ENCODE measurements at places on chromosomes 13 and 19.

- DNase-seq = no peak
These were observed 1.0 kb downstream of the KLF1 start for GRCh38 chr19:12885749-12886650.

- DNase-seq = no peak
These were observed 17.1 kb downstream of the UCHL3 start for GRCh38 chr13:75566658-75567057.

DNA sequence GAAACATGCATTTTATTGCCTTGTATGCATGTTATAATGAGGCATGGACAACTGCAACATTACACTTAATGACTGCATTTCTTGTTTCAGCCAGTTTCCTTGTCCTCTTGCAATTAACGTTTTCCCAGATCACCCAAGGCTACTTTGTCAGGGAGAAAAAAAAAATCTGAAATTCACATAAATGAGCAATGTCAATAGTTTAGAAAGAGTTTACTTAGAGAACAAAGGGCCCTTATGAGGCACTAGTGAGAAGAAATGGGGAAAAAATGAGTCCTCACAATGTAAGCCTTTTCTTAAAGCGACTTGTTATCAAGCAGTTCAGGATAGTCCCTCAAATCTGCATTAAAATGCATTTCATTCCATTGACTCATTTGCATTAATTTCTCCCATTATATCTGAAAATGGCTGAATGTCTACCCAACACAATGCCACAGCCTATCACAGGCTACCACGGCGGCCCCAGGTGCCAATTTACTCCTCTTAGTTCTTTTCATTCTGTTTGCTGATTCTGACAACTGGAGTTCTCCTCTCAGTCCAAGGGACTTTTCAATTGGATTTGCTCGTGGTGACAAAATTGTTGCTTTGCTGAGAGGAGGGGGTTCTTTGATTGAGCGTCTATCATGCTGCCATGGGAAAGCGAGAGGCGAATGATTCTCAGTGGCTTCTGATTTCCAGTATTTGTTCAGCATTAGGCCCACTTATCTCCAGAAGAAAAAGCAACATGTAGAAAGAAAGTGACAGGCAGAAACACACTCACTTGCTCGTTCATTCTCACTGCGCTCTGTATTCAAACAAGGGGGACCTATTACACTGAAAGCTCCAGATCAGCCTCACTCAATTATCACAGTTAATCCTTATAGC lies 107.1 kb downstream of the DACH1 start:
- DNase-seq = peak; percentile 60

DNA sequence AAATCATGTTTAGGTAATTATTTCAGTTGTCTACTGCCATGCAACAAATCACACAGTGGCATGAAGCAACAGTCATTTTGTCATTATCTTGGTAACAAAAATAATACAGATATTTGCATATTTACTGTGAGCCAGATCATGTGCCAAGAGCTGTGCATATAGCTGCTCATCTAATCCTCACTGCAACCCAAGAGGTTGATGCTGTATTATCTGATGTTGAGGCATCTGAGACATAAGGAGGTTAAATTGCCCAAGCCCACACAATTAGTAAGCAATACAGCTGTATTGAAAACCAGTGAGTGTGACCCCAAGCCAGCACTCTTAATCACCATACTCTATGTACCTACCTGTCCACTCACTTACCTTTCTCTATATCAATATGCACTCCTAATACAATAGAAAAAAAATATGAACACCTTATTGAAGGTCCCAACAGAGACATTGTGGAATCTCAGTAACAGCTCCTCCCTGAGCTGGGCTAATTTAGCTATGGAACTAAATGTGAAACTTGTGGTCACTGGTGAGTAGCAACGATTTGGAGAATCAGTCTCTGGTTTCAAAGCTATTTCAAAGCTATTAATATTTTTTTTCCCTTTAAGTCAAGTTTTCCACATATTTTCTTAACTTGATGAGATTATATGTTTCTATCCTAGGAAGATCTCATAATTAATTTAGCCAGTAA lies 185.2 kb downstream of the KLF12 start:
- no peak for DNase-seq

- DNase-seq = peak; percentile 88
These were observed 984 bp downstream of the SIX5 start for GRCh38 chr19:45767881-45768654.

GRCh38 chr19:1255186-1256161 lies 7.1 kb downstream of the MIDN start:
- no peak for DNase-seq

- no peak for DNase-seq
These were observed 45.5 kb upstream of the C13orf46 start for GRCh38 chr13:114019367-114019766.

GRCh38 chr13:106858903-106859532 lies 291.1 kb upstream of the ARGLU1 start:
- no peak for DNase-seq

- no peak for DNase-seq
These were observed 498.1 kb downstream of the KLF5 start for GRCh38 chr13:73556902-73557301.

DNA sequence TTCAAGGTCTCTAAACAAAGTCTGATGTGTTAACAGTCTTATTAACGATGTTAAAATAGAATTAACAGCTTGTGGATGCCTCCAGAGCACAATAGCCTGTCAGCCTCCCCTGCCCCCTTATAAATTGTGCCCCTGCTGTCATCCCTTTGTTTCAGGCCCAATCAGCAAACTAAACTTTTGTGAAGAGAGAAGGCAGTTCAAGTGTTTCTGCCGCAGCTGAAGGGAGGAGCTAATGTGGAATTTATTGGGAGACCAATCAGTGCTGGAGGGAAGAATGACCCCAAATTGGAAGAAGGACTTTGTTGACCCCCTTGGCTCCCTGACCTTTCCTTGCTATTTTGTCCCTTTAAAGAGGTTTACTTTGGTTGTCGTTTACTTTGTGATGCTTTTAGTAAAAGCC lies 160.5 kb downstream of the TM9SF2 start:
- DNase-seq = no peak

- DNase-seq = no peak
These were observed 11.4 kb upstream of the KRTDAP start for GRCh38 chr19:35501684-35502083.

- DNase-seq = no peak
These were observed 3.1 kb downstream of the AKAP11 start for GRCh38 chr13:42275098-42275471.
